Calu3 (cell line): ENCODE measurements at places on chromosomes 2 and 18. TPM values are rescaled to one million over a fixed set of nuclear protein-coding genes. Genes with fewer than 3 reads are reported as not detected.
A peak's percentile ranks its signal among the peaks of the same experiment; 100 is the strongest.

GRCh38 chr2:85735691-85736090 lies 18.1 kb upstream of the ATOH8 start:
- H3K36me3 ChIP-seq: no peaks in the 10 kb centered on the region
- no peak overlapping the region for H3K27ac ChIP-seq
- no peak overlapping the region for H3K4me3 ChIP-seq
- no peaks in the 10 kb centered on the region for H3K27me3 ChIP-seq
- H3K4me1 ChIP-seq: peaks cover 1% of the 10 kb centered on the region

DNA sequence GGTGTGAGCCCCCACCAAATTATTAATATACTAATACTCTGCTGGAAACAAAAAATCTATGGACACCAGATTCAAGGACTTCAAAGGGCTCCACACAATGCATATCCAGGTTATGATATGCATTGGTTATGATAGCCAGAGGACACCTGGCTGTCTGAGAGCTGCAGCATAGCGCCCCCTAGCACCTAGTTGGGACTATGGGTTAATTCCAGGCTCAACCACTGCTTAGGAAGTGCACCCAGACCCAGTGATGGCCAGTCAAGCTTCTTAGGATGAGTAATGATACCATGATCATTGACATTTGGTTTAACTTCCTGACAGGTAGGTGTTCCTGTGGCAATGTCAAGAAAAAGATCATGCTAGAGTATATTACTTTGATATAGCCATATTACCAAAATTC lies 3.8 kb upstream of the FRZB start:
- H3K4me3 ChIP-seq: no peak overlapping the region
- H3K4me1 ChIP-seq: peaks cover 13% of the 10 kb centered on the region
- peak; percentile 23 for DNase-seq

DNA sequence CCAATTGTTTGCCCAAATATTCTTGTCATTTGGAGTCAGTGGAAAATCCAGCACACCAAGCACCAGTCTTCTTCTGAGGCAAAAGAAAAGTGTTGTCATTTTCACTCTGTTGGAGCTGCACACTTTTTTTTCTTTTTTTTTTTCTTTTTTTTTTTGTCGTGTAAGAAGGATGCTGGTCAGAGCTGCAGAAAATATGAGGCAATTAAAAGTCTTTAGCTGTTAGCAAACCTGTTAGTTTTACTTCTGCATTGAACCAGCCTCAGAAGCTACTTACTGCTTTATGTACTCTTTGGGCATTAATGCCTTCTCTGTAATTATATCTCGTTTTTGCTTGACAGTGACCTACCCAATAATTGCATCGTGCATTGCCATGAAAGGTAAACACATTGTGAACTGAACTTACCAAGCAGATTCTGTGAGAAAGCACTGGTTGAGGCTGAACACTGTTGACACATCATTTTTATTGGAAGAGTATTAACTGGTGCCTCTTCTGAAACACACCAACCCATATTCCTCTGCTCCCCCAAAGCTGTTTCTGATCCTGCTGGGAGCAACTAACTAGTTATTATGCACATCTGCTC lies 165.4 kb downstream of the CAPN13 start:
- H3K36me3 ChIP-seq: peaks cover 8% of the 10 kb centered on the region
- no peak overlapping the region for H3K4me3 ChIP-seq
- H3K27me3 ChIP-seq: no peaks in the 10 kb centered on the region
- no peak overlapping the region for H3K27ac ChIP-seq
- no peaks in the 10 kb centered on the region for H3K4me1 ChIP-seq

The CLEC4F gene
- total RNA-seq: not detected in 2 replicates

DNA sequence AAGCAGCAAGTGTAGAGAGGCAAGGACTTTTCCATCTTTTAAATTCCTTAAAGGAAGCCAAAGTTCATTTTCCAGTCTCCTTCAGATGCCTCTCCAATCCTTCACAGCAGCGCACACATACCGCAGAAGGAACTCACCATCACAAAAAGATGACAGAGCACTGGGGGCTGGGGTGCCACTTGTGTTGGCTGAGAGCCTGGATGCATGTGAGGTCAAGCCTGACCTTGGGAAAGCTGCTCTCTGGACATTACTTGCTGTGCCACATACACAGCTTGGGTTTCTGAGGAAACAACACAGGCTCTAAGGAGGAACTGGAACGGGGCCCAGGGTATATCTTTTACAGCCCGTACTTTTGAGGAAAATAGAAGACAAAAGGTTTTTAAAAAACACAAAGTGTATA lies 364.3 kb upstream of the MEX3C start:
- DNase-seq: no peak
- no peaks in the 10 kb centered on the region for H3K4me1 ChIP-seq
- H3K27ac ChIP-seq: no peak overlapping the region
- no peak overlapping the region for H3K4me3 ChIP-seq
- peaks cover 76% of the 10 kb centered on the region for H3K27me3 ChIP-seq
- no peaks in the 10 kb centered on the region for H3K36me3 ChIP-seq

- H3K27ac ChIP-seq: no peak overlapping the region
- no peaks in the 10 kb centered on the region for H3K36me3 ChIP-seq
- H3K27me3 ChIP-seq: no peaks in the 10 kb centered on the region
- H3K4me1 ChIP-seq: peaks cover 17% of the 10 kb centered on the region
- no peak for DNase-seq
These were observed 590.9 kb upstream of the ZEB2 start for GRCh38 chr2:145110668-145111356.

GRCh38 chr2:128522829-128523228 lies 204.2 kb upstream of the HS6ST1 start:
- H3K4me3 ChIP-seq: no peak overlapping the region
- no peak for DNase-seq
- no peaks in the 10 kb centered on the region for H3K4me1 ChIP-seq
- H3K36me3 ChIP-seq: no peaks in the 10 kb centered on the region
- H3K27ac ChIP-seq: no peak overlapping the region

The UGT1A3 gene
- total RNA-seq: 5.9 and 6.0 TPM in 2 replicates

The KCNS3 gene
- total RNA-seq: 3.5 and 5.0 TPM in 2 replicates

GRCh38 chr2:115386465-115386864 lies 944.0 kb downstream of the DPP10 start:
- no peak for DNase-seq
- no peaks in the 10 kb centered on the region for H3K27me3 ChIP-seq
- no peak overlapping the region for H3K4me3 ChIP-seq

- no peak overlapping the region for H3K27ac ChIP-seq
- no peaks in the 10 kb centered on the region for H3K36me3 ChIP-seq
- no peaks in the 10 kb centered on the region for H3K27me3 ChIP-seq
- no peak for DNase-seq
These were observed 818.1 kb downstream of the SLC4A3 start for GRCh38 chr2:220445429-220446105.

DNA sequence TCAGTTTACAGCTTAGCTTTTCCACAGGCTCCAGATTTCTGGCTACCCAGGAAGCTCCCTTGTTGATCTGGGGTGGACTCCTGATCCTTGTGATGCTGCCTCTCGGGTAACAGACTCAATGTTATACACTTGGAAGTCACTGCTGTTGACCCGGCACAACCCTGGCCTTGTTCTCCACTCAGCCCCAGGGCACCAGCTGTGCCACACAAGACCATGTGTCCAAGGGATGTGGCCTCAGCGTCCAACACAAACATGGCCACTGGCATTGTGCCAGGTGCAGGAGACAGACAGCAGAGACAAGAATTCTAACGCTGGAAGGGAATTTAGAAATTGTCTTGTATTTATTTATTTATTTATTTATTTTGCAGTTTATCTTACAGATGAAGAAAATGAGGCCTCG lies 39.0 kb upstream of the PPP4R1 start:
- H3K27me3 ChIP-seq: no peaks in the 10 kb centered on the region
- no peak overlapping the region for H3K4me3 ChIP-seq
- peak; percentile 53 for DNase-seq
- no peaks in the 10 kb centered on the region for H3K36me3 ChIP-seq
- H3K4me1 ChIP-seq: peaks cover 24% of the 10 kb centered on the region
- peak overlapping the region; percentile 51 for H3K27ac ChIP-seq
